ENCODE measurements at places on chromosomes 1 and 21.

DNA sequence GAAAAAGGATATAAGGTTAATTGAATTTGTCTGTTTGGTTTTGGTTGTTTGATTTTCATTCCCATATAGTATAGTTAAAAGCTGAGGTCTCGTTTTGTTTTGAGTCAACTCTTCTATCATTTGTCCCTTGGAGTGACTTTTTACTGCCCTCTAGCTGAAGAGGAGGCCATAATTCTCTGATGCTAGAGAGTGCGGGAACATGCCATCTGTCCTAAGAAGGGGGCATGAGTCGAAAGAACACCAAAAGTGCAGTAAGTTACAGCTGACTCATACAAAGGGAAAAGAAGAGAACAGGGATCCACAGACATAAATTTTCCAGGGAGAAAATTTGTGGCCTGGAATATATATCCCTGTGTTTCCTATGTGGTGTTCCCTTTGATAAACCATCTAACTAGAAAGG lies 4.1 kb downstream of the KRTAP21-3 start:
- no peak overlapping the region for H3K4me3 ChIP-seq
- H3K27ac ChIP-seq: no peak overlapping the region
- no peaks in the 10 kb centered on the region for H3K36me3 ChIP-seq
- no peaks in the 10 kb centered on the region for H3K4me1 ChIP-seq
- DNase-seq: no peak

- no peak overlapping the region for H3K4me3 ChIP-seq
- no peaks in the 10 kb centered on the region for H3K36me3 ChIP-seq
- no peak for DNase-seq
- no peaks in the 10 kb centered on the region for H3K4me1 ChIP-seq
- no peaks in the 10 kb centered on the region for H3K27me3 ChIP-seq
- no peak overlapping the region for H3K27ac ChIP-seq
Observed at GRCh38 chr1:102120910-102121309, 124.2 kb upstream of the OLFM3 start.

GRCh38 chr1:17494114-17494729 lies 45.3 kb upstream of the ARHGEF10L start:
- H3K36me3 ChIP-seq: no peaks in the 10 kb centered on the region
- H3K27ac ChIP-seq: no peak overlapping the region
- H3K4me1 ChIP-seq: no peaks in the 10 kb centered on the region
- H3K4me3 ChIP-seq: no peak overlapping the region

GRCh38 chr1:203035111-203036000 lies 9.1 kb downstream of the PPFIA4 start:
- H3K27me3 ChIP-seq: peaks cover 23% of the 10 kb centered on the region
- H3K4me1 ChIP-seq: peaks cover 8% of the 10 kb centered on the region
- no peak overlapping the region for H3K27ac ChIP-seq
- no peaks in the 10 kb centered on the region for H3K36me3 ChIP-seq
- DNase-seq: no peak

GRCh38 chr1:19467199-19468187 lies 17.8 kb downstream of the CAPZB start:
- H3K36me3 ChIP-seq: peaks cover 20% of the 10 kb centered on the region
- no peak for DNase-seq
- H3K4me1 ChIP-seq: peaks cover 76% of the 10 kb centered on the region
- no peaks in the 10 kb centered on the region for H3K27me3 ChIP-seq
- peak overlapping the region; percentile 59 for H3K4me3 ChIP-seq
- peak overlapping the region; percentile 93 for H3K27ac ChIP-seq

GRCh38 chr1:77370161-77370560 lies 88.3 kb downstream of the AK5 start:
- DNase-seq: no peak
- no peak overlapping the region for H3K4me3 ChIP-seq
- no peak overlapping the region for H3K27ac ChIP-seq
- H3K4me1 ChIP-seq: no peaks in the 10 kb centered on the region
- H3K36me3 ChIP-seq: no peaks in the 10 kb centered on the region
- H3K27me3 ChIP-seq: peaks cover 22% of the 10 kb centered on the region

DNA sequence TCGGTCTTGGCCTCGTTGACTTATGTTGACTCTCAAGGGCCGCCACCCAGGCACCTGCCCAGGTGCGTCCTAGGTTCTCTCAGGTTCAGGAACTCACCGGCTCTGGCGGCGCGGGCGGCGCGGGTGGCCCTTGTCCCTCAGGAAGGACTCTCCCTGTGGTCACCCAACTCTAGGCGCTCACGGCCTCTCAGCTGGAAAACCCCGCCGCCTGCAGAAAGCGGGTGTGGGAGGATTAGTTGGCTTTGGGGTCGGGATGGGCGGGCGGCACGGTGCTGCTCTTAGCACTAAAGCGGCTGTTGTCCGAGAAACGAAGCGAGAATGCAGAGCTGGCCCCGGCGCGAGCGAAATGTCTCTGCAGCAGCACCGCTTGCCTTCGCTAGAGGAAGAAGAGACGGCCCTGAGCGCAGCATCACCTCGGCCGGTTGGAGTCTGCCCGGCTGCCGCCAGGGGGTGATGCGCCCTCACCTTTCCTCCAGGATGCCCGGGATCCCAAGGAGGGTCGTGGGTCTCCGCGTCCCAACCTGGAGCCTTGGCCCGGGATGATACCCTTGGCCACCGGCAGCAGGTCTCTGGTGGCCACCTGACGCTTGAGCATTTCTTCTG lies 8.1 kb upstream of the TADA1 start:
- no peak overlapping the region for H3K4me3 ChIP-seq
- no peak overlapping the region for H3K27ac ChIP-seq
- no peak for DNase-seq
- H3K27me3 ChIP-seq: peaks cover 29% of the 10 kb centered on the region

GRCh38 chr1:14037101-14037847 lies 337.3 kb downstream of the PRDM2 start:
- H3K27ac ChIP-seq: no peak overlapping the region
- no peak overlapping the region for H3K4me3 ChIP-seq
- H3K4me1 ChIP-seq: no peaks in the 10 kb centered on the region
- peaks cover 3% of the 10 kb centered on the region for H3K36me3 ChIP-seq
- no peak for DNase-seq

DNA sequence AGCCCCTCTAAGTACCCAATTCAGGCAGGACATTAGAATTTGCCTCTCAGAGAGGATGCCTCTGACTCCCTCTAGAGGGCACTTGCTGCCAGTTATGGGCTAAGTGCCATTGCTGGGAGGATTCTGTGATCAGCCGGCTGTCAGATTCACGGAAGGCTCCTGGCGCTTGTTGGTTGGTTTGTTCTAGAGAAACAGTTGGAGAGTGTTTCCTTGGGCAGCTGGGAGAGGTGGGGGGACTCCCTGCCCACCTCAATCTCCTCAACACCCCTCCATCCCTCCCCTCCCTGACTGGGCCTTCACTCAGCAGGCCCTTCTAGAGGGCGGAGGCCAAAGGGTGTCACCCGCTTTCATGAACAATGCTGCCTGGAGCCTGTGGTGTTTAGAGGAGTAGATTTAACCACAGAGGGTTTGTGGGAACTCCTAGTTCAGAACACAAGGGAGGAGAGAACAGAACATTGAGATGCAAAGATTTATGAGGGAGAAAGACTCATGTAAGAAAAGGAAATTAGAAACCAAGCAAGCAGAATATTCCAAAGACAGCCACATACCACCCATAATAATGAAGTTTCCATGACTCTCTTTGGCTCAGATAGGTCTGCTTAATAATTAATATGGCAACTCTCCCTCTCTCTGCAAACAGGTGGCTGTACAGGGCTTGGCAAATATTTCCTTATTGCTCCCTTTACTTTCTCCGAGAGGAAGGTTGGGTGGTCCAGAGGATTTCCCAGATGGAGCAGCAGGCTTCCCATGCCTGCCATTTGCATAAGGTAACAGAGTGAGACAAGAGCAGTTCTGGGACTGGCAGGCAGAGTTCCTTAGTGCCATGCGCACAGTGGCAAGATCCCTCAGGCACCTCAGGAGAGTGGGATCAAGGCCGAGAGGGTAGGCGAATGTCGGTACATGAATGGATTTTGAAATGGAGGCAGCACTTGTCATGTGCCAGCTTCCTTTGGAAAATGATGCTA lies 30.0 kb upstream of the ACP6 start:
- peaks cover 1% of the 10 kb centered on the region for H3K36me3 ChIP-seq
- H3K4me3 ChIP-seq: no peak overlapping the region
- H3K27ac ChIP-seq: no peak overlapping the region

DNA sequence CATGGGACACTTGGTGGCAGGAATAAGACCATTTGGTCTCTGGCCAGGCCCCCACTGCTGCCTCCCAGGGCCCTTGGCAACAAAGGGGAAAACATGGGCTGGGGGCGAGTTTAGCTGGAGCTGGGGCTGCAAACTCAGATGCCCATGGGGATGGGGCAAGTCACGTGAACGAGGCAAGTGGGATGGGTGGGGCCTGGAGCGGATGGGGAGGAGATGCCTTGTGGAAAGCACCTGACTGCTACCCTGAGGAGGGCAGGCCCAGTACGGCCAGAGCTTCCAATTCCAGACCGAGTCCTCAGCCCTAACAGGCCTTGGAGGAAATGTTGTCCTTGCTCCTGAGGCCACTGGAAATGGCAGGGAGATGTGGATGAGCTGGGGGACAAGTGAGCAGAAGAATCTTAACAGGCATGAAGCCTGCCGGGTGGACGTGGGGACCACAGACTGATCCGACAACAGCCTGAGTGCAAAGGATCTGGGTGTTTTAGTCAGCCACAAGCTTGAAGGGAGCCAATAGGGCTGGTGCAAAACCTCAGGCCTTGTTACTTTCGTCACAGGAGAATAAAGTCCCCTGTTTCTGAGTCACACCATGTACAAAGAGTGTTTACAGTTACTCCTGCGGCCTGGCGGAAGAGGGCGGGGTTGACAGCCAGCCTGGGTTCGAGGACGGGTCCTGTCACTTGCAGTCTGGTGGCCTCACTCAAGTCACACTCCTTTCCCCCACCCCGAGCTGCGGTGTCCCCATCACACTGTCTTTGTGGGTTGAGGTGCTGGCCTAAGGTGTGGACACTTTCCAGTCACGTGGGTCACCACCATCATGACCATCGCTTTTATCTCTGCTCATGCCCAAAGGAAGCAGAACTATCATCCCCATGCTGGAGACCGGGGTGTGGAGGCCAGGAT lies 19.1 kb downstream of the RUNX3 start:
- DNase-seq: peak; percentile 74
- H3K4me3 ChIP-seq: peak overlapping the region; percentile 68
- H3K36me3 ChIP-seq: peaks cover 87% of the 10 kb centered on the region
- no peaks in the 10 kb centered on the region for H3K27me3 ChIP-seq

DNA sequence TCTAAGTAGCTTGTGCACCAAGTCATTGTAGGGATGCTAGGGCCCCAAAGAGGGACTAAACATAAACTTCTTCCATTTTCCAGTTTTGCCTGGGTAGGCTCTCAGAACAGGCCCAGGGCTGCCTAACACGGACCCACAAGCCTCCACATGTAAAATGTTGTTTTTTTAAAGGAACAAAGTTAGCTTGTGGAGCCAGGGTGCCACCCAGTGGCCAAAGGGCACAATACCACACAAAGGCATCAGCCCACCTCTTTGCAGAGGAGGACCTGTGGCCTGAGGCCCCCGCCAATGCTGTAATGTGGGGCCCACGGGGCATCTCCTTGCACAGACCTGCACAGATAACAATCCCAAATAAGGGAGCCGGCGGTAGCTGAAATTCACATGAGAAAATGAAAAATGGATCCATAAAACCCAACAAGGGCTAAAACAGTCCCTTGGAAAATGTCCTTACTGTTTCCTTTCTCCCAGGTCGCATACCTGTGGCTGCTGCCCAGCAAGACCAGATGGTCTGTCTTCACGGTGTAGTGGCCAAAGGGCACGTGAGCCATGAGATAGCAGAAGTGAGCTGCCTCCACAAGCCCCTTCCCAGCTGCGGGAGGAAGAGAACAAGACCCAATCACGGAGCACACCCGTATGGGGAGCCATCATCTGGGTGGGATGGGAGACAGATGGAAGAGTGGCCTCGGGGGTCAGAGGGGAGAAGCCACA lies 23.8 kb downstream of the SEC16B start:
- no peaks in the 10 kb centered on the region for H3K4me1 ChIP-seq
- H3K4me3 ChIP-seq: no peak overlapping the region
- H3K27me3 ChIP-seq: no peaks in the 10 kb centered on the region
- H3K27ac ChIP-seq: no peak overlapping the region
- no peaks in the 10 kb centered on the region for H3K36me3 ChIP-seq

- peaks cover 24% of the 10 kb centered on the region for H3K36me3 ChIP-seq
- no peaks in the 10 kb centered on the region for H3K27me3 ChIP-seq
- no peak for DNase-seq
Observed at GRCh38 chr1:40257313-40257687, 736 bp upstream of the ZMPSTE24 start.

DNA sequence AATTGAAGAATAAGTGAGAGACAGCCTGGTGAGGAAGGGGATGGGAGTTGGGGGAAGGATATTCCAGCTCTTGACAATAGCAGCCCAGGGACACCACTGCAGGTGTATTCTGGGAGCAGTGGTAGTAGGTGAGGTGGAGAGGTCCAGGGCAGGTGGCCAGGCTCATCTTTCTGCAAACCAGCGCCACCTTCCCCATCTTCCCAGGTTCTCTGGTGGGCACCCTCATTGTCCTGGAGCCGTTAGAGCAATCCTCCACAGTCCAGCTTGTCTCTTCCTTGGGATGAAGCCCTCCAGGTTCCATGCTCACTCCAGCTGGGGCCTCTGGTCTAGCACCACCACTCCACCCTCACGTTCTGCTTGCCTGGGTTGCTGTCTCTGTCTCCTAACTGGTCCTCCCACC lies 97.0 kb downstream of the IER5 start:
- H3K4me1 ChIP-seq: no peaks in the 10 kb centered on the region
- DNase-seq: no peak
- no peaks in the 10 kb centered on the region for H3K36me3 ChIP-seq
- no peak overlapping the region for H3K27ac ChIP-seq
- peaks cover 69% of the 10 kb centered on the region for H3K27me3 ChIP-seq
